ENCODE measurements at places on chromosomes 1 and 21.

DNA sequence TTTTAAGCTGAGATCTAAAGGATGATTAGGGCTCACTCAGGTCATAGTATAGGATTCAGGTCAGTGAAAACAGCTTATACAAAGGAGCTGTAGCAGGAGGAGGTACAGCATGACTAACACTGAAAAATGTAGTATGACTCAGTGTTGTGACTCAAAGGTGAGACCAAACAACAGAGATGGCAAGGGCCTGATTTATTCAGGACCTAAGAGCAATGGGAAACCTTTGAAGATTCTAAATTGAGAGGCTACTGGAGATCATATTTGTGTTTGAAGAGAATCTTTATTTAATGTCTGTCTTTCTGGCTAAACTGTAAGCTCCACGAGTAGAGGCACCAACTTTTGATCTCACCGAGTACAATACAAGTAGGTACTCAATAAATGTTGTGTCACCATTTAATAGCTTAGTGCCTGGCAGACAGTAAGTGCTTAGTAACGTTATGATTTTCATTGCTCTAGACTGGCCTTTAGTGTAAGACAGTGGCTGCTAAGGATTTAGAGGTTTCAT is 43.5 kb downstream of the PRKAA2 start:
- peak; percentile 9 for DNase-seq

DNA sequence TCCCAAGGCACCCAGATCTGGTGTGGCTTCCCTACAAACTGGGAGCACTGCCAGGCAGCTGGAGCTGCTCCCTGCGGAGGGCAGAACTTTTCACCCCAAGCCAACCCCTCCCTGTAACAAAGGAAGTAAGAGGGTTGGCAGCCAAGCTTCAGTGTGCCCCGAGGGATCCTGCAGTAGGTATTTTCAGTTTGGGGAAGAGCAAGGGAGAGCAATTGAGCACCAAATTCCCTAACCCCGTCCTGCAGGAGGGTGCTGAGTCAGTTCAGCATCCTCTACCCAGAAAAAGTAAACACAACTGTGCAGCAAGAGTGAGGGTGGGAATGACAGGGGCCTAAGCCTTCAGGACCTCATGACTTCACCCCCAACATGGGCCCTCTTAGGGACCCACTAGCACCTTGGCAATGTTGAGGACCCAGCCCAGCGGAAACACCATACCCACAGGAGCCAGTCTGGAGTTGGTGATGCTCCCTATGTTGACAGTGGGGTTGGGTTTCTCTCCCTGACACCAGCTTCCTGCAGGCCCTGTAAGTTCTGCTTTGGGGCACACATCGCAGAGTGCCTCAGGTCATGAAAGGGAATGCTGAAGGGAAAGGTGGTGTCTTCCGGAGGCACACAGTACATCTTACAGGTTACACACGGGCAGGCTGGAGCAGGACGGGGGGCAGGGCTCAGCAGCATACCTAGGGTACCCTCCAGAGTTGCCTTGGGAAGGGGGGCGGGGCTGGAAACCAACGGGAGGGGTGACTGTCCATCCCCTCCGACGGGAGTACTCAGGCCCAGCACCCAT is 14.8 kb downstream of the SH3BP5L start:
- no peak for DNase-seq

GRCh38 chr21:40672602-40673001 is 174.4 kb downstream of the DSCAM start:
- no peak for DNase-seq

- no peak for DNase-seq
Observed at GRCh38 chr1:153960206-153960605, 1.8 kb upstream of the CRTC2 start.

GRCh38 chr1:218971156-218971555 is 202.5 kb upstream of the LYPLAL1 start:
- DNase-seq, result no peak

- no peak for DNase-seq
Observed at GRCh38 chr1:25672763-25673409, 56.3 kb downstream of the MAN1C1 start.

GRCh38 chr1:199946305-199947155 is 81.0 kb upstream of the NR5A2 start:
- no peak for DNase-seq

DNA sequence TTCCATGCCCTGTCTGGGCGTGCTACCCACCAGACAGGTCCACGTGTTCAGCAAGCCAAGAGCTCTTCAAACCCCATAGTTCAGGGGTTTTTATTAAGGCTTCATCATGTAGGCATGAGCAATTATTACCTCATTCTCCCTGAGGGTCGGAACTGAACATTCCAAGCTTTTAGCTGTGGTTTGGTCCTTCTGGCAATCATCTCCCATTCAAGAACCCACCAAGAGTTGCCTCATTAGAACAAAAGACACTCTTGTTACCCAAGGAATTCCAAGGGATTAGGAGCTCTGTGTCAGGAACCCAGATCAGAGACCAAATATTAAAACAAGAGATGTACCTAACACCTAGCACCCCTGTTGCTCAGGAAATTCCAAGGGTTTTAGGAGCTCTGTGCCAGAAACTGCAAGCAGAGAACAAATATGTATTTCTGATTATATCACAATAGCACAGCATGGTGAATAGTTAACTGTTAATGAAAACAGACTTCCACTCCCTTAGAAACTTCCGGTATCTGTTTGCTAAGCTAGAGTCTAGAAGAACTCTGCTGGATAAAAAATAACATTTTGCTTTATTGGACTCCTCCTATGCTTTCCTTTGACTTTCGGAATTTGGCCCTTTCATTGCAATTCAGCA is 201.2 kb upstream of the L1TD1 start:
- no peak for DNase-seq

DNA sequence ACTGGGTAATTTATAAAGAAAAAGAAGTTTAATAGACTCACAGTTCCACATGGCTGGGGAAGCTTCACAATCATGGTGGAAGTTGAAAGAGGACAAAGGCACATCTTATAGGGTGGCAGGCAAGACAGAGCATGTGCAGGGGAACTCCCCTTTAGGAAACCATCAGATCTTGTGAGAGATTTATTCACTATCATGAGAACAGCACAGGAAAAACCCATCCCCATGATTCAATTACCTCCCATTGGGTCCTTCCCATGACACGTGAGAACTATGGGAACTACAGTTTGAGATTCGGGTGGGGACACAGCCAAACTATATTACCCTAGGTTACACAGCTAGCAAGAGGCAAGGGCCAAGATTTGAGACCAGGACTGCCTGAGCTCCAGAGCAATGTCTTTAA is 30.4 kb upstream of the SOX13 start:
- DNase-seq, result no peak

DNA sequence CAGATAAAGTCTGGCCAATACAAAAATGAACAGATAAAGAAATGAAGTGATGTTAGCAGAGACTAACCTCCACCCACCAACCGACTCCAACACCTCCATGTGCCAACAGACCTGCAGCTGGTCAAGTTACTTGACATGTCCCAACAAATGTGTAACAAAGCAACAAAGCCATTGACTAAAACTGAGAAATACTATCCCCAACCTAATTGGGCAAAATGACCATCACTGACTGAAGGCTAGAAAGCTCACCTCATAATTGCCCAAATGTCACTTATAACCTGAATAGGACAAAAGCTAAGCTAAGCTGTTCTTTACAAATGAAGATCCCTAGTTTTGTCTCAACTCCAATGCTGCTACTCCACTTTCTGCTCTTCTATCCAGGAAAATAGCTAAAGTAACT is 7.5 kb downstream of the KDM5B start:
- no peak for DNase-seq

- peak; percentile 4 for DNase-seq
Observed at GRCh38 chr1:209989525-209989924, 51.5 kb downstream of the SYT14 start.

All from fibroblast of skin of left biceps (primary cell).